CD8-positive, alpha-beta memory T cell (primary cell): ENCODE measurements at places on chromosomes 7 and 10.

DNA sequence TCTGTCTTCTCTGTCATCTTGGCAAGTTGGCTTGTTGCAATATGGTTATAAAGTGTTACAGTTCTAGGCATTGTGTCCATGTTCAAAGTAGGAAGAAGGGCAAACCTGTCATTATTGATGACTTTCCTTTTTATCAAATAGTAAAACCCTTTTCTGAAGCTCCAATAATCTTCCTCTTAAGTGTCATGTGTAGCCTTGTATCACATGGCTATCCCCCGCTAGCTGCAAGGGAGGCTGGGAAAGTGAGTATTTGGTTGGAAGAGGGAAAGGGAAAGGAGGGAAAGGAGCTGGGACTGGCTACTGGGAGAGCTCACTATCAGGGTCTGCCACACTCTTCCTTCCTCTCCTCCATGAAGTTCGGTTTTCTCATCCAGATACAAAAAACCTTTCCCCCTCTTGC is 45.2 kb upstream of the FAM180A start:
- no peak for DNase-seq

GRCh38 chr10:63843107-63843506 is 321.9 kb downstream of the REEP3 start:
- no peak for DNase-seq

DNA sequence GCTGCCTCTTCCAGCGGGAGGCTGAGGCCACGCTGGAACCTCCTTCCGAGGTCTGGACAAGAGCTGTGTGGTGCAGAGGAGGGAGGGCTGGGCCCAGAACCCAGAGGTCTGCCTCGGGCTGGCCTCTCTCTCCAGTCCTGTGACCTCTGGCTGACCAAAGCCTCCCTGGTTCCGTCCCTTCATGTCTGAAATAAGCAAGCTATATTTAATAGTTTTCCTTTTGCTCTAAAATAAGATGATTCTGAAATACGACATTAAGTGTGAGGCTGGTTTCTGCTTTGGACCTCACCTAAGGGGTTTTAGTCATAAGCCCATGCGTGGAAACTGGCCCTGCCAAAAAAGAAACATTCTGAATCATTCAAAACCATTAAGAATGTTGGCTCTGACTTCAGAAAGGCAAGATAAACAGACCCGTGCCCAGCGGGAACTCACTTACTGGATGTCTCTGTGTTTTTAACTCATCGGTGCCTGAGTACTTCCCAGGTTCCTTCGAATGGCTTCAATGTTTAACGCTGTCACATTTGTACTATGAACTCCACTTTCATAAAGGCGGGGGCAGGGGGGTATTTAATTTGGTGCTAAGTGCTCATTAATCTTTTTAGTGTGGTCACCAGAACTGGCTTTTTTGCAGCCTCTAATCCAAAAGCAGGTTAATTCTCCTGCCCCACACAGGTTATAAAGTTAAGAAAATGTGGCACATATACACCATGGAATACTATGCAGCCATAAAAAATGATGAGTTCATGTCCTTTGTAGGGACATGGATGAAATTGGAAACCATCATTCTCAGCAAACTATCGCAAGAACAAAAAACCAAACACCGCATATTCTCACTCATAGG is 157.5 kb upstream of the KLF14 start:
- DNase-seq, result no peak

- no peak for DNase-seq
These were observed 45.2 kb upstream of the SPOCK2 start for GRCh38 chr10:72133517-72133916.

- no peak for DNase-seq
These were observed 847 bp downstream of the GARS1 start for GRCh38 chr7:30595436-30596013.

- peak; percentile 75 for DNase-seq
These were observed 22.8 kb downstream of the C10orf105 start for GRCh38 chr10:71696628-71697326.

GRCh38 chr7:99437946-99438572 is 539 bp downstream of the PTCD1 start:
- no peak for DNase-seq

GRCh38 chr7:127413962-127414361 is 21.5 kb upstream of the ZNF800 start:
- DNase-seq, result peak; percentile 54

- no peak for DNase-seq
These were observed 50.6 kb upstream of the AGBL3 start for GRCh38 chr7:134935701-134936100.
